ENCODE measurements at places on chromosomes 2 and 18. TPM values are rescaled to one million over a fixed set of nuclear protein-coding genes. Genes with fewer than 3 reads are reported as not detected.

GPR39 gene
- not detected for total RNA-seq

ALLC gene
- total RNA-seq: not detected

FBXO15 gene
- 2.2 TPM for total RNA-seq

NEURL3 gene
- total RNA-seq: 0.23 TPM

GRCh38 chr2:233976690-233977294 lies 59.6 kb downstream of the TRPM8 start:
- DNase-seq: no peak

GRCh38 chr2:224594840-224595239 lies 9.7 kb upstream of the CUL3 start:
- DNase-seq: no peak

GRCh38 chr2:229054311-229054710 lies 216.8 kb downstream of the PID1 start:
- no peak for DNase-seq

- DNase-seq: no peak
Observed at GRCh38 chr2:74735564-74735963, 81.5 kb downstream of the SEMA4F start.

DNA sequence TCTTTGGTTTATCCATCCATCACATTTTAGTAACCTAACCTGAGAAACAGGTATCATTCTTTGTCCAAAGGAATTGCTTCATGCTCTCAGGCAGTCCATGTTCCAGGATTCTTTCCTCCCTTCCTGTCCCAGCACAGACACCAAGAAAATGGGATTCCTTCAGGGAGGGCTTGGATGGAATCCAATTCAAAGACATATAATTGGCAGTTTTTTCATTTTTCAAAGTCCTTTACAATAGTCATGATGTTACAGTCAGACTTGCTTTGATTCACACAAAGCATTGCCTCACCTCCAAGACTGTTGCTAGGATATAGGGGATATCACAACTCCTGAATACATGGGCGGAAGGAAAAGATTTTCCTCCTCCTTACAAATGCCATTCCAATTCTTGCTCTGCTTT lies 241.4 kb upstream of the ACVR2A start:
- no peak for DNase-seq

DNA sequence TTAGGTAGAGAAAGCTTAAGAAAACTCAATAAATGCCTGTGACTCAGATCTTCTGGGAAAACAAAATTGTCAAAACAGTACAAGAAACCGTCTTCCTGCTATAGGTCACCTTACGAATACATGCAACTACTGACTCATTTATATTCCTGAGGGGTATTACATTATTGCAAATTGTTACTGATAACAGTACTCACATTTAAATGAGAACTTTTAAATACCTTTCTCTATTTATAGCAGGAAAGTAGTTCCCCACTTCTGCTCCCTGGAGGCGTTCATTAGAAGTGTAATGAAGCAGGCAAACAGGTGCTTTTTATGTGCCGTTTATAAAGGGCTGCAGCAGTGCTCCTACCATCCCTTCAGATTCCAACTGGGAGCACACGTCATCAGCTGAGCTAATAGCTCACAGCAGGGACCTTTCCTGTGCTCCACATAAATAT lies 65.1 kb upstream of the RPRM start:
- DNase-seq: no peak
